ENCODE measurements at places on chromosomes 1 and 21. TPM values are rescaled to one million over a fixed set of nuclear protein-coding genes. Genes with fewer than 3 reads are reported as not detected.

DNA sequence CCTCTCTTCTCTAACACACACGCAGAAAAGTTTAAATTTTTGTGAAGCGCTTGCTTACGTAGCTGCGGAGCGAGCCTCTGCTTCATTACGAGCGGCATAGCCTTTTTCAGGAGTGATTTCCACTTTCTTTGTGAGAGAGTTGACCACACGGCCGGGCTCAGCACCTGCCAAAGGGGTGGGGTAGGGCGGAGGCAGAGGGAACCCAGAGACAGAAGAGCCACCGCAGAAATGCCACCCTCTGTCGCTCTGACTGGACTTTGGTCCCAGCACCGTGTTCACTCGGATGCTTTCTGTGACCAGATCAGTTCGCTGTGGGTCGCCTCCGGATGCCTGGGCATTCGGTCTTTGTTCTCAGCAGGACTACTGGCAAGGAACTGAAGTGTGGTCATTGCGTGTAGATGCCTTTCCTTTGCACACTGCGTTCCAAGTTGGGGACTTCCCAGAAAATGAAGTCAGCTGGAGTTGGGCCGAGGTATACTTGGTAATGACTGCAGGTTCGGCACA lies 883 bp downstream of the CHODL start:
- no peak overlapping the region for H3K4me3 ChIP-seq
- H3K36me3 ChIP-seq, result no peaks in the 10 kb centered on the region
- peaks cover 17% of the 10 kb centered on the region for H3K27me3 ChIP-seq
- H3K4me1 ChIP-seq, result no peaks in the 10 kb centered on the region
- no peak for DNase-seq

DNA sequence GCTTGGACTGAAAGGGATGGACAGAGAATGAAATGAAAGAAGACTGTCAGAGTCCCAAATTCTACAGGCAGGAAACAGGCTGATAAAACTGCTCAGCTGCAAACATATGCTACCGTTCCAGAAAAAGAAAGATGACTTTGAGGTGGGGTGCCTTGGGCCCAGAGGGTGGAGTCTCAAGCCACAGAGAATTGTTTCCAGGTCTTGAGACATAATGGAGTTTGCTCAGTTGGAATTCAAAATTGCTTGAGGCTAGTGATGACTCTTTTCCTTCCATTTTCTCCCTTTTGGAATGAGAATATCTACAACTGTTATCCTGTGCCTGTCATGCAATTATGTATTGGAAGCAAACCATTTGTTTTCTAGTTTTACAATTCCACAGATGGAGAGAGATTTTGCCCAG lies 23.6 kb upstream of the PSEN2 start:
- H3K27me3 ChIP-seq, result no peaks in the 10 kb centered on the region
- no peak overlapping the region for H3K4me3 ChIP-seq
- H3K36me3 ChIP-seq, result no peaks in the 10 kb centered on the region
- H3K27ac ChIP-seq, result no peak overlapping the region
- DNase-seq, result no peak
- H3K4me1 ChIP-seq, result no peaks in the 10 kb centered on the region

C1orf185 gene
- total RNA-seq, result not detected

EPHX1 gene
- total RNA-seq, result 2.6 TPM

- no peak overlapping the region for H3K27ac ChIP-seq
- H3K4me1 ChIP-seq, result peaks cover 22% of the 10 kb centered on the region
- no peak overlapping the region for H3K4me3 ChIP-seq
Measured at GRCh38 chr1:53337499-53337898, 9.6 kb upstream of the LRP8 start.

GRCh38 chr1:235525314-235525713 lies 21.1 kb upstream of the B3GALNT2 start:
- H3K27ac ChIP-seq, result no peak overlapping the region
- no peaks in the 10 kb centered on the region for H3K27me3 ChIP-seq
- no peak overlapping the region for H3K4me3 ChIP-seq
- no peaks in the 10 kb centered on the region for H3K36me3 ChIP-seq
- H3K4me1 ChIP-seq, result no peaks in the 10 kb centered on the region

GRCh38 chr1:159925719-159926078 lies 392 bp upstream of the TAGLN2 start:
- peaks cover 34% of the 10 kb centered on the region for H3K36me3 ChIP-seq
- no peaks in the 10 kb centered on the region for H3K27me3 ChIP-seq
- DNase-seq, result peak; percentile 76
- peaks cover 34% of the 10 kb centered on the region for H3K4me1 ChIP-seq
- H3K27ac ChIP-seq, result peak overlapping the region; percentile 98

GRCh38 chr1:223137455-223138085 lies 5.5 kb downstream of the TLR5 start:
- no peak overlapping the region for H3K4me3 ChIP-seq
- H3K4me1 ChIP-seq, result peaks cover 13% of the 10 kb centered on the region
- H3K36me3 ChIP-seq, result peaks cover 4% of the 10 kb centered on the region

DNA sequence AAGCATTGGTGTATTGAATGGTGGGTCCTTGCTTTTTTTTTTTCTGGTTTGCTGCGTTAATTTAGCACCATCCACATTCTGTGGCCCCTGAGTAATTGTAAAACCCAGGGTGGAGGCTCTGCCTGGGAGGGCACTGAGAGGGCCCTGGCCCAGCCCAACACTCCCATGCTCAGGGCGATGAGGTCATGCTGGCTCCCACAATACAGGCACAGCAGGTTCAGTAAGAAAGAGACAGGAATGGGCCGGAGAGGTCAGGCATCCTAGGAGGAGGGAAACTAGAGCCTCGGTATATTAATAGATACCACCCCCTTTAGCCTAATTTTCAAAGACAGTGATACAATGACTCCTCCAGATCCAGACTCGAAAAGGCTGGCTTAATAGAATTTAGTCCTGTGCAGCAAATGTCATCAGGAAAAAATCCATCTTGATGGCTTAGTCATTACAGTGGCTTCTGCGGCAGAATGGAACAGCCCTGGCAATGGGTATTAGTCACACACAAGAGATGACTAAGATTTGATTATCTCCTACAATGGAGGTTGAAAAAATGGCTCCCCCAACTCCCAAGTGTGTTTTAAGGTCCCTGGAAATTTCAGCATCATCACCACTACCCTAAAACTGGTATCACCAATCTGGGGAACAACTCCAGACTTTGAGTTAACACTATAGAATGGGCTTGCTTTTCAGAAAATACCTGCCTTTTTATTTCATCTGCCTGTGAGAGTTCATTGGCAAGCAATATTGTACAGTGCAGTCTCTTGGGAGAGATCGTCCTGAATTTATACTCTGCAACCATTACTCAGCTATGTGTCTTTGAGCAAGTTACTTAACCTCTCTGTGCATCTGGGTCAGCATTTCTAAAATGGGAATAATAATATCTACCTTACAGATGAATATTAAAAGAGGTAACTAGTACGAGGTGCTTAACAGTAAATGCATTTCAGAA lies 43.9 kb upstream of the LYST start:
- H3K4me1 ChIP-seq, result peaks cover 32% of the 10 kb centered on the region
- DNase-seq, result peak; percentile 74
- H3K36me3 ChIP-seq, result no peaks in the 10 kb centered on the region
- H3K27me3 ChIP-seq, result peaks cover 3% of the 10 kb centered on the region
- no peak overlapping the region for H3K4me3 ChIP-seq

- H3K27me3 ChIP-seq, result peaks cover 5% of the 10 kb centered on the region
- no peaks in the 10 kb centered on the region for H3K4me1 ChIP-seq
- no peak for DNase-seq
- no peak overlapping the region for H3K4me3 ChIP-seq
Measured at GRCh38 chr1:94100785-94101612, 19.9 kb downstream of the ABCA4 start.

- peaks cover 43% of the 10 kb centered on the region for H3K27me3 ChIP-seq
- peak; percentile 70 for DNase-seq
- no peak overlapping the region for H3K4me3 ChIP-seq
- H3K36me3 ChIP-seq, result no peaks in the 10 kb centered on the region
Measured at GRCh38 chr1:11550664-11551283, 71.8 kb downstream of the DISP3 start.

RNU1-4 gene
- total RNA-seq, result 2,291 TPM

GRCh38 chr1:174968750-174969244 lies 30.9 kb upstream of the CACYBP start:
- H3K36me3 ChIP-seq, result peaks cover 3% of the 10 kb centered on the region
- DNase-seq, result peak; percentile 31
- no peaks in the 10 kb centered on the region for H3K27me3 ChIP-seq
- H3K27ac ChIP-seq, result peak overlapping the region; percentile 70
- peak overlapping the region; percentile 24 for H3K4me3 ChIP-seq
- peaks cover 67% of the 10 kb centered on the region for H3K4me1 ChIP-seq

RAP1GAP gene
- total RNA-seq, result 2.1 TPM

DNA sequence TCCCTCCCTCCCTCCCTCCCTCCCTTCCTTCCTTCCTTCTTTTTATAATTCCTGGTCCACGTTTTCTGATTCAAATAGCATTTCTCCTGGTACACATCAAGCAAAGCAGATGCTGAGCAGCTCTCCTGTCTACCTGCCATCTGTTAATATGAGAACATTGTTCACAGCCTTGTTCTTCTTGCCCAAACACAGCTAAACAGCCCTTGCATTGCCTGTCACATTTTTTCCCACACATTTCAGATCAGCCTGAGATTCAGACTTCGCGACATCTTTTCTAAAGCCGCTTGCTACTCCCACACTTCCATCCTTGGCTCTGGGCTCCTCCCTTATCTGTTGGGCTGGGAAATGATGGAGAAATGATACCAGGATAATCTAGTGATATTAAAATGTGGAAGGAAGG lies 200.5 kb downstream of the PCP4 start:
- H3K36me3 ChIP-seq, result no peaks in the 10 kb centered on the region
- no peak overlapping the region for H3K4me3 ChIP-seq
- no peak for DNase-seq
- peaks cover 4% of the 10 kb centered on the region for H3K27me3 ChIP-seq
- no peak overlapping the region for H3K27ac ChIP-seq

- peak overlapping the region; percentile 100 for H3K27ac ChIP-seq
- H3K36me3 ChIP-seq, result peaks cover 38% of the 10 kb centered on the region
- no peaks in the 10 kb centered on the region for H3K27me3 ChIP-seq
- H3K4me1 ChIP-seq, result peaks cover 93% of the 10 kb centered on the region
Measured at GRCh38 chr1:226708342-226708780, 30.7 kb downstream of the ITPKB start.

DNA sequence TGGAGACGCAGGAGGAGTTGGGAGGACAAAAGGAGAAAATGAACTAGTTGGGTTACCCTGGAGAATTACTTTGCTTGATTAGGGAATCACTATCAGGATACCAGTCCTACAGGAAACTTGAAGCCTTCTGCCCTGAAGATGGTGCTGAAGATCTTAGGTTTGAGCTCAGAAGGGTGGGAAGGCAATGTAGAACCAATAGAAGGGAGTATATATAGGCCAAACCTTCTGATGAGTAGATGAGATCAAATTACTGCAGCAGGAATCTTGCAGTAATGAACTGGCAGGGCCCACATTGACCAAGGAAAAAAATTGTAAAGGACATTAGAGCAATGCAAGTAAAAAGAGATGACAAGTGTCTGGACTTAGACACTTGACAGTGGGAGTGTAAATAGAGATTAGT lies 116.3 kb upstream of the CACYBP start:
- H3K4me3 ChIP-seq, result no peak overlapping the region
- DNase-seq, result no peak
- no peak overlapping the region for H3K27ac ChIP-seq
- H3K27me3 ChIP-seq, result no peaks in the 10 kb centered on the region
- peaks cover 2% of the 10 kb centered on the region for H3K4me1 ChIP-seq

DNA sequence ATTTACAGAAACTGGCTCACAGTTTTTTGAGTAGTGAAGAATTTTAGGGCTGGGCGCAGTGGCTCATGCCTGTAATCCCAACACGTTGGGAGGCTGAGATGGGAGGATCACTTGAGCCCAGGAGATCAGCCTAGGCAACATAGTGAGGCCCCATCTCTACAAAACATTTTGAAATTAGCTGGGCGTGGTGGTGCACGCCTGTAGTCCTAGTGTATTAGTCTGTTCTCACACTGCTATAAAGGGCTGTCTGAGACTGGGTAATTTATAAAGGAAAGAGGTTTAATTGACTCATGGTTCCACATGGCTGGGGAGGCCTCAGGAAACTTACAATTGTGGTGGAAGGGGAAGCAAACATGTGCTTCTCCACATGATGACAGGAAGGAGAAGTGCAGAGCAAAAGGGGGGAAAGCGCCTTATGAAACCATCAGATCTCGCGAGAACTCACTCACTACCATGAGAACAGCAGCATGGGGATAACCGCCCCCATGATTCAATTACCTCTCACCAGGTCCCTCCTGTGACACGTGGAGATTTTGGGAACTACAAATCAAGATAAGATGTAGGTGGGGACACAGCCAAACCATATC lies 24.4 kb upstream of the DYRK1A start:
- H3K27ac ChIP-seq, result no peak overlapping the region
- no peak for DNase-seq
- H3K4me3 ChIP-seq, result no peak overlapping the region
- H3K27me3 ChIP-seq, result no peaks in the 10 kb centered on the region
- H3K36me3 ChIP-seq, result no peaks in the 10 kb centered on the region

- H3K36me3 ChIP-seq, result no peaks in the 10 kb centered on the region
- H3K27ac ChIP-seq, result no peak overlapping the region
- DNase-seq, result no peak
- H3K4me1 ChIP-seq, result no peaks in the 10 kb centered on the region
- H3K27me3 ChIP-seq, result peaks cover 9% of the 10 kb centered on the region
- H3K4me3 ChIP-seq, result no peak overlapping the region
Measured at GRCh38 chr1:17970757-17971156, 136.8 kb upstream of the IGSF21 start.

- peaks cover 10% of the 10 kb centered on the region for H3K27me3 ChIP-seq
- H3K27ac ChIP-seq, result no peak overlapping the region
- no peak overlapping the region for H3K4me3 ChIP-seq
- no peaks in the 10 kb centered on the region for H3K36me3 ChIP-seq
- H3K4me1 ChIP-seq, result no peaks in the 10 kb centered on the region
Measured at GRCh38 chr1:117146575-117147340, 25.2 kb upstream of the TRIM45 start.

GRCh38 chr1:156705918-156706656 lies 704 bp upstream of the CRABP2 start:
- DNase-seq, result peak; percentile 88
- H3K4me3 ChIP-seq, result peak overlapping the region; percentile 71
- H3K36me3 ChIP-seq, result no peaks in the 10 kb centered on the region
- H3K27ac ChIP-seq, result peak overlapping the region; percentile 58
- H3K27me3 ChIP-seq, result peaks cover 20% of the 10 kb centered on the region

DNA sequence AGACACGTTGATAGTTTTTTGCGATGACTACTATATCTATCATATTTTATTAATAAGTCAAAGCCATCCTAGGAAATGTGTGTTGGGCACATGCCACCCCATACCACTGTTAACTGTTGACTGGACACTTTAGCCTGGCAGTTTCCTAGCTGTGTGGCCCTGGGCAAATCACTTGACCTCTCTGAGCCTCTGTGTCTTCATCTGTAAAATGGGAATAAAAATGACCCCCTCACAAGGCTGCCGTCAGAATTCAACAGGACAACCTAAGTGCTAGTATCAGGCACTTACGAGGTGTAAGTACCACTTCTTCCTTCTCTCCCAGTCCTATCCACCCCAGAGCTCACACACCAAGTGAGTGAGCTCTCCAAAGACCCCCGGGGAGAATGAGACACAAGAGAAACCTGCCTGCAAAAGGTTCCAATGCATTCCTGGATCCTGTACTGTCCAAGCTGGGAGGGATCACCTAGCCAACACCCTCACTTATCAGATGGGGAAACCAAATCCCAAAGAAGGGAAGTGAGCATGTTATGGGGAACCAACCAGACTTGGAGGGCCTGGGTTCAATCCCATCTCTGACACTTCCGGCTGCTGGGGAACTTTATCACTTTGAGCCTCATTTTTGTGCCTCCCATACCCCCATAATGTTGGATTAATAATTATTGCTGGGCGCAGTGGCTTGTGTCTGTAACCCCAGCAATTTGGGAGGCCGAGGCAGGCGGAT lies 24.9 kb downstream of the HSPG2 start:
- H3K27ac ChIP-seq, result peak overlapping the region; percentile 47
- no peak overlapping the region for H3K4me3 ChIP-seq
- no peak for DNase-seq
- H3K4me1 ChIP-seq, result peaks cover 24% of the 10 kb centered on the region
- H3K36me3 ChIP-seq, result no peaks in the 10 kb centered on the region

All from activated CD4-positive, alpha-beta T cell treated with anti-CD3 and anti-CD28 coated beads for 36 hours (primary cell).